Stimulated activated CD8-positive, alpha-beta memory T cell treated with anti-CD3 and anti-CD28 coated beads, Interleukin-4, amount 100 ng/mL, for 48 hours (primary cell): ENCODE measurements at places on chromosomes 1 and 21.
A peak's percentile ranks its signal among the peaks of the same experiment; 100 is the strongest.

- no peak for DNase-seq
These were observed 116.5 kb downstream of the ZP4 start for GRCh38 chr1:237774246-237774645.

DNA sequence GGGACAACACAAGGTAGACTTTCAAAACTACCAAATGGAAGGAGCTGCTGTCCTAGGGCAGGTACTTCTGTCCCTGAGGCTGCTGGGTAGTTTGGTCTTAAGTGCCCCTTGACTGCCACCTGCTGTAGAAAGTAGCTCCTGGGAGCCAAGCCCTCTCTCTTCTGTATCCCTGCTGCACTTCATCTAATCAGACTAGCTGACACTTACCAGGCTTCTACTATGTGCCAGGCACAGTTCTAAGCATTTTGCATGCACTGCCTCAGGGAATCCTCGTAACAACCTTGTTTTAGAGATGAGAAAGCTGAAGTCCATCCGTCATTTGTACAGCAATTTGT lies 15.9 kb upstream of the SRSF4 start:
- peak; percentile 34 for DNase-seq

GRCh38 chr1:44566281-44567046 lies 107.8 kb downstream of the TMEM53 start:
- no peak for DNase-seq

DNA sequence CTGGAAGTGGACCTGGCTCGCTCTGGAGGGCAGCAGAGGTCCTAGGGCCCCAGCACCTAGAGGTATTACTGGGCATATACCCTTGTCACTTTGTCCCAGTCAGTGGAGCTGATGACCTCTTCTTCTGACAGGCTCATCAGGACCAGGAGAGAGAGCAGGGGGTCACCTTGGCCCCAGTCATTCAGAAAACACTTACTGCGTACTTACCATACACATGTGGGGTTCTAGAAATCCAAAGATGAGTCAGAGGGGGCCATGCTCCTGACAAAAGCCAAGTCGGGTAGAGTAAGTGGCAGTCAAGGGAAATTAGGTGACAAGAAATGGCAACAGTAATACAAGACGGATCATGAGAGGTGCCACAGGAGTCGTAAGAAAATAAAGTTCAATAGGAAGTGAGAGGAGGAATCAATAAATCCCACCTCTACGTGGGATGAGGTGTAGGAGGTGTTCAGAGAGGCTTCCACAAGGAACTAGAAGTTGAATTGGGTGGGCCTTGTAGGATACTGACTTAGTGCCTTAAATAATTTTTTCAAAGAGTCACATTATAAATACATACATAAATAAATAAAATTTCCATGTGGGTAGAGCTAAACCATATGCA lies 6.8 kb downstream of the KCNC4 start:
- peak; percentile 41 for DNase-seq

DNA sequence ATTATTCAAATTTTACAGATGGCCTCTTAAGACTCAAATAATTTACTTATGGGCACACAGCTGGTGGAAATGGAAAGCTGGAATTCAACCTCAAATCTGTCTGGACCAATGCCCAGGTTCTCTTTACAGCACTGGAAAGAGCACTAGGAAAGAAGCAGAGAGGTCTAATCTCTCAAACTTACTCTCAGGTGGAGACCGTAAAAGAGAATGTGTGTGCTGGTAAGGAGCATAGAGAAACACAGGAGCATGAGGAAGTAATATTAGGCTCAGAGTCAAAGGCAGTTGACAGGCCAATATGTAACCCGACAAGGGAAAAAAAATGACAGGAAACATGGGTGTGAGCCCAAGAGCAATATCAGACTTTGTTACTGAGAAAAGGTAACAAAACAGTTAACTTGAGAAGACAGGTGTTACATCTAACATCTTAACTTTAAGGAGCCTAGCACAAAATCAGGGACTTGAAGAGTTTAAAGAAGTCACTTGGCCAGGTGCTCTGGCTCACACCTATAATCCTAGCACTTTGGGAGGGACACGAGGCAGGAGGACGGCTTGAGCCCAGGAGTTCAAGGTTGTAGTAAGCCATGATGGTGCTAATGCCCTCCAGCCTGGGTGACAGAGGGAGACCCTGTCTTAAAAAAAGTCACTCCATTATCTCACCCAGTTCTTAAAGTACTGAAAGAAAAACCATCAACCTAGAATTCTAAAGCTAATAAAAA lies 20.7 kb downstream of the PPP1R15B start:
- DNase-seq, result no peak

- DNase-seq, result peak; percentile 69
These were observed 1.9 kb upstream of the ZSCAN20 start for GRCh38 chr1:33470495-33471012.

GRCh38 chr1:118862755-118863154 lies 125.4 kb downstream of the TBX15 start:
- no peak for DNase-seq

DNA sequence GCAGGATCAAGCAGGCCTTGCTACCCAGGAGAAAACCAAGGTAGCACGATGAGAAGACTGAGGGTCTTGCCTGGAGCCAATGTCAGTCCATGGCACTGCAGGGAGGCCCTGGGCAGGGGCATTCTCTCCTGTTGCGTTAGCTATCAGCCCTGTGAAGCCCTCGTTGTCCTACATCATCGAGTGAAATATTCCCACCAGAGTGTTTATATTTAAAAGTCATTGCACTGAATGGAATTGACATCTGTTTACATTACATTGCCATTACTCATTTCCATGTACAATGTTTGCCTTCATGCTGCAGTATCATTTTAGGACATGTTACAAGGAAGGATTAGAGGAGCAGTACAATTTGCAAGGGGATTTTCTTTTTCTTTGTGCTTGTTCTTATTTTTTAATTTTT lies 243.9 kb downstream of the KAZN start:
- DNase-seq, result no peak

DNA sequence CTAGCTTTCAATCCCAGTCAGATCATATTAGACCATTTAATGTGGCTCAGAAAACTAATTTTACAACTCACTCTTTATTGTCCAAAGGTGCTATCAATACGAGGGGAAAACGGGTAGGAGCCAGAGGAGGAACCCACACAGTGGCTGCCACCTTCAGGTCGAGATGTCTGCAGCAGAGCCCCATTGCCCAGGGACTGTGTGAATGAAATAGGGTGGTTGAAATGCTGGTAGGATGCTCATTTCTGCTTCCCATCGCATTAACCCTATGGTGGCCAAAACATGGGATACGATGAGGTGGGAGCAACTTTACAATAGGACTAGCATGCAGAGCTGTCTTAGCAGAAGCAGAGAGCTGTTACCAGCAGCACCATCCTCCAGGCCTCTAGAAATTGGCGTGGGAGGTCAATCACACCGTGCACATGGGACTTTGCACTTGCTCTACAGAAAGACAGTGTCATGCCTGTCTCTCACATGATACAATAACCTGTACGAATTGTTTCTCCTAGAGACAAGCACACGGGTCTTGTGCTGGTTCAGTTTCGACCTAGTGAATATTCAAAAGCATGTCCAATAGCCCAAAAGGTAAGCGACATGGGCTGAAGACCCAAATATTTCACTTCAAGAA lies 69.5 kb upstream of the DESI2 start:
- DNase-seq, result no peak

DNA sequence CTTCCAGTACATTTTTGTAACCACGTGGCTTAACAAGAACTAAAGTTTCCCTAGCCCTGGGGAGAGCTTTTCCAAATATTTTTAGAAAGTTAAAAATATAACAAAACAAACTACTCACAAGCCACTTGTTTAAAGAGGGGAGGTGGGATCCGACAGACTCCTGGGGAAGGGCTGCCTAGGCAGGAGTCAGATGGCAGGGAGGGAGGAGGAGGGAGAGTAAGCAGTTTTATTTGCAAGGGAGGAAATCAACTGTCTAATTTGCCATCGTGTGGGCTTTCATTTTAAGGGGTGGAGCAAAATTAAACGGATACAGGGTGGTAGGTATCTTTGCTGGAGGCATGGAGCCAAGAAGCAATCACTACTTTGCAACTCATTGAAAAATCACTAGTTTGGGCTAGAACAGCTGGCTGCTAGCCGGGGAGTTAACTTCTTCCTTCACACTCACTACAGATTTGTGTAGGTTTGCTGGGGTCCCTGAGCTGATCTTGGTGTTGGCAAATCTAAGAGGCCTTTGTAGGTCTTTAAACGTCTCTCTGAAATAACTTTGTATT lies 8.8 kb downstream of the BARHL2 start:
- no peak for DNase-seq

- no peak for DNase-seq
These were observed 86.2 kb downstream of the DTL start for GRCh38 chr1:212121779-212122178.

GRCh38 chr1:234746798-234747196 lies 136.8 kb upstream of the IRF2BP2 start:
- DNase-seq, result no peak

DNA sequence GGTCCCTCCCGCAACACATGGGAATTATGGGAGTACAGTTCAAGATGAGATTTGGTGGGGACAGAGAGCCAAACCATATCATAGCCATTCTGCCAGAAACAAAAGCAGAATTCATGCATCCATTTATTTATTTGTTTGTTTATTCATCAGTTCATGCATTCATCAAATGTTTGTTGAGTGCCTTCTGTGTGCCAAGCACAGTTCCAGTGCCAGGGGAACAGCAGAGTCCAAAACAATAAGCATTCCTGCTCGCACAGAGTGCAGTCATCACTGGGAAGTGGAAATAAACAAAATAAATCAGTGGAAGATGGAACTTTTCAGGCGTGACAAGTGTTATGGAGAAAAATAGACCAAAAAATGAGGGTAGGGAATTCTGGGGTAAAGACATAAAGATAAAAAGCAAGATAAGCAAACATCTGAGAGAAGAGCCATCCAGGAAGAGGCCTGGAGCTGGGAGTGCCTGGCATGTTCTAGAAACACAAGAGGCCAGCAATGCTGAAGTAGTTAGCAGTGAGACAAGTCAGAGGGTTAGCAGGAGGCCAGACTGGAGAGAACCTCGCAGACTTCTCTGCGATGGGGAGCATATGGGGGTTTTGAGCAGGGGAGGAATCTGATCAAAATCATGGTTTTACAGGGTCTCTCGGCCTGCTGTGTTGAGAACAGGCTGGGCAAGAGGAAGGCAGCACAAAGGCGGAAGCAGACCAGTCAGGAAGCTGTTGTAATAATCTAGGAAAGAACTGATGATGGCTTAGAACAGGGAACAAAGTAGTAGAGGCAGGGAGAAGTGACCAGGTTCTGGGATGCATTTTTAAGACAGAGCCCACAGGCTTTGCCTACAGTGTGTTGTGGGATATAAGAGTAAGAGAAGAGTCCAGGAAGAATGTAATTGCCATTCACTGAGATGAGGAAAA lies 113.2 kb downstream of the GLUL start:
- DNase-seq, result no peak

GRCh38 chr1:31981972-31982371 lies 31.7 kb upstream of the KHDRBS1 start:
- no peak for DNase-seq

GRCh38 chr21:46559291-46559983 lies 45.4 kb downstream of the S100B start:
- peak; percentile 77 for DNase-seq

- no peak for DNase-seq
These were observed 36.2 kb upstream of the EPHA8 start for GRCh38 chr1:22527122-22527521.

DNA sequence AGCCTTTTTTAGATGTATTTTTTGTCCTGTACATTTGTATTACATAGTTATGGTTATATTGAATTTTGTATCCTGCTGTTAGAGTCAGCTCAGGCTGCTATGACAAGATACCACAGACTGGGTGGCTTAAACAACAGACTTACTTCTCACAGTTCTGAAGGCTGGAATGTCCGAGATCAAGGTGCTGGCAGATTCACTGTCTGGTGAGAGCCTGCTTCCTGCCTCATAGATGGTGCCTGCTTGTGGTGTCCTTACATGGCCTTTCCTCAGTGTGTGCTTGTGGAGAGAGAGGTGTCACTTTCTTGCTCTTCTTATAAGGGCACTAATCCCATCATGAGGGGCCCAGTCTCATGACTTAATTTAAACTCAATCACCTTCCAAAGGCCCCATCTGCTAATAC lies 23.1 kb upstream of the MYSM1 start:
- DNase-seq, result no peak

GRCh38 chr1:57276918-57277317 lies 146.9 kb downstream of the DAB1 start:
- no peak for DNase-seq

DNA sequence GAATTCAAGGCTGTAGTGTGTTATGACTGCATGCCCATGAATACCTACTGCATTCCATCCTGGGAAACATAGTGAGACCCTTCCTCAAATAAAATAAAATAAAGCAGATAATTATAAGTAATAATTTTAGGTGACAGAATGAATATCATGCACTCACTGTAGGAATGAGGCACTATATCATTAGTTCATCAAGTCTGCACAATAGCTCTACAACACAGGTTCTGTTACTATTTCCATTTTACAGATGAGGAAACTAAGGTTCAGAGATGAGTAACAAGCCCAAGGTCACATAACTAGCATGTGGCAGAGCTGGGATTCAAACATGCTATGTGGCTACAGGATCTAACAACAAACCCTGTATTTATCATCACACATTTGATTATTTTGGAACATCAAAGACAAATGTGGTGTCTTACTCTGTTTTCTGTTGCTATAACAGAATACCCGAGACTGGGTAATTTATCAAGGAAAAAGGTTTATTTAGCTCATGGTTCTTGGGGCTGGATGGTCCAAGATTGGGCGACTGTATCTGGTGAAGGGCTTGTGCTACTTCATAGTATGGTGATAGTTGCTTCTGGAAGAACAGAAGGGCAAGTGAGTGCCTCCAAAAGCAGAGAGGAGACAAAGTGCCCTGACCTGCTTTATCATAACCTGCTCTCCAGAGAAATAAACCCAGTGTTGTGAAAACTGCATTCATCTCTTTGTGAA lies 4.8 kb upstream of the ZNF691 start:
- DNase-seq, result no peak

DNA sequence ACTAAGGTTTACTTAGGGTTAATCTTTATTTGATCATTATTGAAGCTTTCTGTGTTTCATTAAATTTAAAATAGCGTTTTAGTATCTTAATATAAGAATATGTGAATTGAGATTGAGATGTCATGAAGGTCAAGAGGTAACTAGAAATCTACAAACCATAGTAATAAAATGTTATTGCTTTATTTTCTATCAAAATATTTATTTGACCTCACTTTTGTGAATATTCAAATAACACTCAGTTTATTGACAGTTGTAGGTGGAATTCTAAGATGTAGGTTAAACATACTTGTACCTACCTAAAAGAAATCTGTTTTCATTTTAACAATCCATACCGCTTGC lies 5.7 kb downstream of the ADGRL2 start:
- DNase-seq, result no peak

- peak; percentile 91 for DNase-seq
These were observed 53.4 kb downstream of the RPS6KA1 start for GRCh38 chr1:26582836-26583460.

- DNase-seq, result no peak
These were observed 37.4 kb downstream of the NIPAL3 start for GRCh38 chr1:24452922-24453485.

GRCh38 chr1:224217655-224218623 lies 34.9 kb downstream of the DEGS1 start:
- no peak for DNase-seq

GRCh38 chr21:27564684-27565301 lies 597.9 kb upstream of the ADAMTS5 start:
- DNase-seq, result no peak
